Kidney epithelial cell (primary cell): ENCODE measurements at places on chromosomes 6 and 20.

DNA sequence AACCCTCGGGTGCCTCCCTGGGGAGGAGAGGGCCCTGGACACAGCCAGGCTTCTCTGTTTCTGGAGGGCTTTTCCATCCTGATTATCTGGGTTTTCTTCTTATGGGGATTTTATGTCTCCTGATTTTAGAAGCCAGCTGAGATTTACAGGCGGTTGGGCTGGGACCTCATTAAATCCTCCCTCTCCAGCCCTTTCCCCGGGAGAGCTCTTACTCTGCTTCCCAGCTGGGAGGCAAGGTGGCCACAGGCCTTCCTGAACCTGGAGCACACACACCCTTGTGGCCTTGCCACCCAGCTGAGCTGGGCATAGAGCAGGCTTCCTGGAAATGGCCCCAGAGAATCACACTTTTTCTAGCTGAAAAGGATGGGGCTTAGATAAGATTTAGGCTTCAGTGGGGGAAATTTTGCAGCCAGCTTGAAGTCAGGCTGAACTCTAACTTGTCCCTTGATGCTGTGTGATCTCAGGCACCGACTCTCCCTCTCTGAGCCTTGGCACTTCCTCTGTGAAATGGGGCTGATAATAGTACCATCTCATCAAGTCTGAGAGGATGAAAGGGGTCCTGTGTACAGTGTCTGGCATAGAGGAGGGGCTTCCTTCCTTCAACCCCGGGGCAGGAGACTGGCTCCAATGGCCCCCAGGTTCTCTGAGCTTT lies 16.6 kb downstream of the VSTM2L start:
- no peak for DNase-seq

GRCh38 chr20:24649787-24650490 lies 180.5 kb downstream of the SYNDIG1 start:
- DNase-seq = no peak

DNA sequence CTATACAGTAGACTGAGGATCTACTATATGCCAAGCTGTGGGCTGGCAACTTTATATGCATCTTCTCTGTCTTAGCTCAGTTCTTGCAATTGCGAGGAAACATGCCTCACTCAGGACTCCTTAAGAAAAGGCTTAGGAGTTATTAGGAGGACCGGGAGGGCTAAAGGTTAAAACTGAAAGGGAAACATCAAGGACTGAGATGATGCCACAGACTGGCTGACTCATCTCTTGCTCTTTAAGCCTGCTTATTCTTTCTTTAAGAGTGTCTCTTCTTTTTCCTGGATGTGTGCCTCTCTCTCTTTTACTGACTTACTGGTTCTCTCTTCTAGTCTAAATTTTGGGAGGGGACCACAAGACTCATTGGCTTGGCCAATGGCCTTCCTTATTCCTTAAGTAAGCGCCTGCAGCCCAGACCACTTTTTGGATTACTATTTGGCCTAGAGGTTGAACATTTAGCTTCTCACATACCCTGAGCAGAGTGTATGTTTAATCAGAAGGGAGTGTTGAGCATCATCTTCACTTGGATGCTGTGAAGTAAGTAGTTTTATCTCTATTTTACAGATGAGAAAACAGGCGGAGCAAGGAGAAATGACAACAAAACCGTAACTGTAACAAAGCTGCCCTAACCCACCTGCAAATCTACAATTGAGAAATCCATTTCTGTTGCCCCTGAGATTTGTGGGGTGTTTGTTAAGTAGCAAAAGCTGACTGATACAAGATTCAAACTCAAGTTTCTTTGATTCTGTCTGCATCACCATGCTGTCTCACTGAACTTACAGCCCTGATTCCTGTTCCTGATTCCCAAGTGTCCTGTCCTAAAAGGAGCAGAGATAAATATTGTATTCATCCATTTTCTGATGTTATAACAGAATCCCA lies 7.2 kb upstream of the SDC4 start:
- DNase-seq = no peak

GRCh38 chr20:47263465-47264084 lies 92.9 kb downstream of the ZMYND8 start:
- no peak for DNase-seq

- no peak for DNase-seq
These were observed 372.2 kb downstream of the NRN1 start for GRCh38 chr6:5634525-5634924.
